ENCODE measurements at places on chromosomes 16 and 17.

GRCh38 chr16:2149630-2150417 is 1.4 kb downstream of the RAB26 start:
- DNase-seq: no peak

DNA sequence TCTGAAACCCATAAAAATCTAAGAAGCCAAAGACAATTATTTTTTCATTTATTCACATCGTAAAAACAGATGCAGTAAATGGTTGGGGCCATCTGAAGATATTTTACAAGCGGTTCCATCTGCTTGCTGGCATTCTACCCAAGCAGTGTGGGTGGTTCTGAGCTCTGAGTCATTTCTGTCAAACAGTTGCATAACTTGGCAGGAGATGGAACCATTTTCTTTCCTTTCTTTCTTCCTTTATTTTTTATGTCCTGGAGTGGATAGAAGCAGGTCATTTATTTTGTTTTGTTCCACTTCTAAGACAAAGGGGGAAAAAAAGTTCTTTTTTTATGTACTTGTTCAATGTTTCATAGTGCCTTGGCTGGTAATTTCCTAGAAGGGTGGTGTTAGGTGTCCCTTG is 1151.9 kb upstream of the GOT2 start:
- DNase-seq: peak; percentile 80

GRCh38 chr17:39600997-39601597 is 6.6 kb downstream of the NEUROD2 start:
- no peak for DNase-seq

GRCh38 chr16:12207939-12208338 is 231.4 kb downstream of the SNX29 start:
- DNase-seq: no peak

DNA sequence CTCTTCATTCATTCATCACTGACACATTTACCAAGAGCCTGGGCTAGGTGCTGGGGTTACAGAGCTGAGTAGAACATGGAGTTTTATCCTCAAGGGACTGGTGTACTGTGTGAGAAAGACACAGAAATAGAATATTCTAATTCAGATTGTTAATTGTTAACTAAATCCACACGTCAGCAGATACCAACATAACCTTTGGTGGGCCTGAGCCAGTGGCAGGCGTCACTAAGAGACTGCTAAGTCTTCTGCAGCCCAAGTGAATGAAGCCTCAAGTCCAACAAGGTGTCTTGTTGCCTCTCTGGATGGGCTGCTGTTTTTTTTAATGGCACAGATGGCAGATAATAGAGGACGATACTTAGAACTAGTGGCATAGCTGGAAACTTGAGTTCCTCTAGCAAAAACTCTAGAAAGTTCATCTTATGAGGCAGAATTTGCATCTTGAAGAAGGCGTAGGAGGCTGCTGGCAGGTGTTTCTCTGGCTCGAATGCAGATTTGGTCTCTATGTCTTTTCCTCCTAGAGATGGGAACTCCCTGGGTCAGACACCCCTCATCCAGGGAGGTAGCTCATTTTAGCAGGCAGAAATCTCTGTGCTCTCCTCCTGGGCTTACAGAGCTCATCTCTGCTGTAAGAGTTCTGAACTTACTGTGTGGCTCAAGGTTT is 179.5 kb downstream of the NTN1 start:
- DNase-seq: no peak

DNA sequence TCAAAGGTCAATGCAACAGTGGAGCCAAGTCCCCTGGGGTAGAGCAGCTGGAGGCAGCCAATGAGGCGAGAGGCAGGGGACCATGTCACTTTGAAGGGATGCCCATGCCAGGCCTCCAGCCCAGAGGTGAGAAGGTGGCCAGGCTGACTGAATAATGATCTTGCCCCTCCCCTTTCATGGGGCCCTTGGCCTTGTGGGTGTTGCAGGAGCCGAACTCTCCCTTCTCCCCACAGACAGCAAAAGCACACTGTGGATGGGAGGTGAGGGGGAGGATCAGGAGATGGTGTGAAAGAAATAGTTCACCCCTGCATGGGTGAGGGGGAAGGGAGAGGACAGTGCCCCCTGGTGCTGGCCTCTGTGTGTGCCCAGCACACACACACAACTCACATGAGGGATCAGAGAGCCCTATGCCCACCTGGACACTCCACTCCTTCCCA is 15.8 kb upstream of the TBX21 start:
- no peak for DNase-seq

DNA sequence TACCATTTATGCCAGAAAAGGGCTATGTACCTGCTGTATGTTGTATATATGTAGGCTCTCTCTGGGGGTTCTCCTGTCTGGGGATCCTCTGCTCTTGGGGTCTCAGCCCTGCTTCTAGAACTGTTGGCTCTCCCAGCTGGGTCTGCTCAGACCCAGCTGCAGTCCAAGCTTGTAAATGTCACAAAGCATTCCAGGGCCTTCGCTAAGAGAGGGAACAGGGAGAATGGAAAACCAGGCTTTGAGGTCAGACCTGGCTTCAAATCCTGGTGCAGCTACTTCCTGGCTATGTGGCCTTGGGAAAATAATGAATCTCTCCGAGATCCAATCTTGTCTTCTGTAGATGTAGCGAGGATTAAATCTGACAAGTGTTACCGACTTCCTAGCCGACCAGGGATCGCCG is 44.0 kb downstream of the NLRP1 start:
- no peak for DNase-seq

DNA sequence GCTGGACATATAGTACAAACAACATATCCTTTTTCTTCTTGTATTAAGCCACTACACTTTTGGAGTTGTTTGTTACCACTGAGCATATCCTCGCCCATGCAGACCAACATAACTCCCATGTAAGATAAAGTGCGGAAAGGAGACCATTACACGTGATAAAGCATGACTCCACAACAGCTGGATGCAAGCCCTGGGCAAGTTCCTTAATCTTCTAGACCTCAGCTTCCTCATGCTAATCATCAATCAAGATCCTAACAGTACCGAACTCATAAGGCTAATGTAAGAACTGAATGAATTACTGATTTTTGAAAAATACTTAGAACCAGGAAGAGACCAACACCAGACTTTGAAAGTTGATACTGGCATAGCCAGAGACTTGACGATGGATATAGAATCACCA is 47.0 kb upstream of the GSG1L start:
- no peak for DNase-seq

- no peak for DNase-seq
Measured at GRCh38 chr17:16649585-16649984, 4.1 kb downstream of the ZNF624 start.

GRCh38 chr17:67571478-67571877 is 146.3 kb upstream of the NOL11 start:
- no peak for DNase-seq

DNA sequence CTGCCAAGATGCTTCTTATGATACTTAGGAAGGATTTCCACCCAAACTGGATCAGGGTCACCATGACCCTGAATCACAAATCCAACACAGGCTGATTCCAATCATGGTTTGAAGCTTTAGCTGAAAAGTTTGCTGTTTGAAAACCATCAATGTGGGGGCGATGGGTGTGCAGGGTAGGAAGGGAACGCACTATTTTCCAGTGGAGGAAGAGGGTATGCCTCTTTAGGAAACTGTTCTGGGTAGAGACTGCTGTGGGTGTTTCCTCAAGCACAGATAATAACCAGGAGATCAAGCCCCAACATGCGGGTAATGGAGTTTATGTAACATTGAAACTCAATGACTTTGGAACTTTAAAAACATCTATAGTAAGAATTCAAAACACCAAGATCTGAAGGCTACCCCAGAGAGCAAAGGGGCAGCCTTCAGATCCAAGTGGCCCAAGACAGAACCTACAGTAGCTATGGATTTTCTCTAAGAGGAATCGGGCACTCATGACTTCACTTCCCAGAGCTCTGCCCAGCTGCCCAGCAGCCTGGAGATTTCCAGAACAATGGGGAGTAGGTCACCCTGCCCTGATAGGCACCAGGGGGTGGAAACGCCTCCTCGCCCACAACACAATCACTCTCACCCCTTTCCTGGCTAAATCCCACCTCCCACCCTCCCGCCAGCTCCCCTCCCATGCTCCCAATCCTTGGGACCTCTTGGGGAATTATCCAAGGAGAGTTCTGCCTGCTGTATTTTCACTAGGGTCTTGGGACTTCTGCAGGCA is 22.8 kb downstream of the TRIM25 start:
- DNase-seq: no peak

- no peak for DNase-seq
Measured at GRCh38 chr17:61456061-61456681, 3.9 kb downstream of the TBX4 start.

DNA sequence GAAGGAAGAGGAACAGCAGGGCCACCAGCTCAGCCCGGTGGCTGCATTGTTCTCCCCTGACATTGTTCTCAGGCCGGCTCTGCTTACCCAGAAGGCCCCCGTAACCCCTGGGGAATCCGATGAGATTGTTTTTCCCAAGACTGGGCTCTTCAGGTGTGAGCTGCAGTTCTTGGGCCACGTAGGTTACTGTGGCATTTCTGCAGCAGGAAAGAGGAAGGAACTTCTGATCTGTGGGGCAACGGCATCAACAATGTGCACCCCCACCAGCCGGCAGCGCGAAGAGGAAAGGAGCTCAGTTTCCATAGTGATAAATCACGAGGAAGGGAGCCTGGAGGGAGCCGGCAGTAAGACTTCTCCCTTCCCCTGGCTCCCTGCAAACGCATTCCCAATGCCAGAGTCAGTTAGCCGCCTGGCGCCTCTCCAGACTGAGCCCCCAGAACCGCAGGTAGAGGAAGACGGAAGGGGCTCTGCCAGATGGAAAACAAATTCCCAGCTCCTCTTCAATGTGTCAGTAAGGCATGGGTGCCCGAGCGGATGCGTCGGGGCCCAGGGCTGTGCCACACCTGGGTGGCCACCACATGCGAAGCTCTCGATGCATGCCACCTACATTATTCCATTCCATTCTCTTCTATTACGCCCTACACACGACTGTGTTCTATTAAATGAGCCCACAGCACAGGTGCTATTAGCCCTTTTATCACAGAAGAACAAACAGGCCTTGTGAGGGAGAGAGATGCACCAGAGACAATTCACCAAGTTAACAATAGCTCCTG is 21.5 kb upstream of the PECAM1 start:
- DNase-seq: no peak

DNA sequence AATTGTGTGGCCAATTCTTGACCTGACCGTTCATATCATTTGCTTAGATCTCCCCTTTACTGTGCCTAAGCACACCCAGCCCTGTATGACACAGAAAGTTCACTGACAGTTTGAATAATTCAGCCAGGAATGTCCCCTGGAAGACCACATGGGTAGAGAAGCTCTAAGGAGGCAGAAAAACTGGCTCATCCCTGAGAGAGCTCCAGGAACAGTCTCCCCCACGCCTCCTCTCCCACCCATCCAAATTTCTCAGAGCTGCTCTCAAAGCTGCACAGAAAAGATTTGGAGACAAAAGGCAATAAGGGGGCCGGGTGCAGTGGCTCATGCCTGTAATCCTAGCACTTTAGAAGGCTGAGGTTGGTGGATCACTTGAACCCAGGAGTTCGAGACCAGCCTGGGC is 11.2 kb downstream of the PRAC1 start:
- DNase-seq: no peak

- DNase-seq: no peak
Measured at GRCh38 chr17:70055000-70055399, 20.0 kb upstream of the KCNJ16 start.

- DNase-seq: peak; percentile 83
Measured at GRCh38 chr16:24748242-24748641, 18.8 kb downstream of the TNRC6A start.

GRCh38 chr17:76171706-76172105 is 30.7 kb upstream of the FOXJ1 start:
- DNase-seq: no peak

DNA sequence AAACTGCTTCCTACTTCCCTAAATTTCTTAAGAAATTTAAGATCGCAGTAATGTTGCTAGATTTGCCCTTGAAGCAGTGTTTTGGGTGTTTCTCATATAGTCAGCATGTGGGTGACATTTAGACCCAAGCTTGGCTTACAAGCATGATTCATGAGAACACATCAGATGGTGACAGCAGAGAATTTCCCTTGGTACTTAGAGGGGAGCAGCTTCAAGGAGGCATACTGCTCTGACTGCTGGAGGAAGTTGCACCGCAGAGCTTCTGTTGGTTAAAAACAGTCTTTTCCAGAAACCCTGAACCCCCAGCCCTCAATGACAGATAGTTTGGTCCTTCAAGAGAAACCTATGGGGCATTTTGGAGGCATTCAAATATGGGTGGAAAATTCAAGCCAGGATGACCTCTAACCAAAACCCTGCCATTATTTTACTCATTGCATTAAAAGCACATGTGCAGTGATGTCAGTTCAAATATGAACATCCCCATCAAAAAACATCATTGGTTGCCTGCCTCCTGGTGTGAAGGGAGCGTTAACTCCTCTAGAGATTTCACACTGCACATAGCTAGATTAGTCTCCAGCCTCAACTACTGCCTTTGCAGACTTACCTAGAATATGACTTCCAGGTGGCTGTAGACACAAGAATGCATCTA is 201.5 kb upstream of the CACNG5 start:
- DNase-seq: peak; percentile 69

GRCh38 chr16:70735141-70735979 is 49.5 kb upstream of the MTSS2 start:
- peak; percentile 57 for DNase-seq

GRCh38 chr17:78822552-78822951 is 18.1 kb downstream of the USP36 start:
- peak; percentile 87 for DNase-seq

GRCh38 chr17:40023590-40024292 is 8.5 kb downstream of the CSF3 start:
- DNase-seq: no peak

DNA sequence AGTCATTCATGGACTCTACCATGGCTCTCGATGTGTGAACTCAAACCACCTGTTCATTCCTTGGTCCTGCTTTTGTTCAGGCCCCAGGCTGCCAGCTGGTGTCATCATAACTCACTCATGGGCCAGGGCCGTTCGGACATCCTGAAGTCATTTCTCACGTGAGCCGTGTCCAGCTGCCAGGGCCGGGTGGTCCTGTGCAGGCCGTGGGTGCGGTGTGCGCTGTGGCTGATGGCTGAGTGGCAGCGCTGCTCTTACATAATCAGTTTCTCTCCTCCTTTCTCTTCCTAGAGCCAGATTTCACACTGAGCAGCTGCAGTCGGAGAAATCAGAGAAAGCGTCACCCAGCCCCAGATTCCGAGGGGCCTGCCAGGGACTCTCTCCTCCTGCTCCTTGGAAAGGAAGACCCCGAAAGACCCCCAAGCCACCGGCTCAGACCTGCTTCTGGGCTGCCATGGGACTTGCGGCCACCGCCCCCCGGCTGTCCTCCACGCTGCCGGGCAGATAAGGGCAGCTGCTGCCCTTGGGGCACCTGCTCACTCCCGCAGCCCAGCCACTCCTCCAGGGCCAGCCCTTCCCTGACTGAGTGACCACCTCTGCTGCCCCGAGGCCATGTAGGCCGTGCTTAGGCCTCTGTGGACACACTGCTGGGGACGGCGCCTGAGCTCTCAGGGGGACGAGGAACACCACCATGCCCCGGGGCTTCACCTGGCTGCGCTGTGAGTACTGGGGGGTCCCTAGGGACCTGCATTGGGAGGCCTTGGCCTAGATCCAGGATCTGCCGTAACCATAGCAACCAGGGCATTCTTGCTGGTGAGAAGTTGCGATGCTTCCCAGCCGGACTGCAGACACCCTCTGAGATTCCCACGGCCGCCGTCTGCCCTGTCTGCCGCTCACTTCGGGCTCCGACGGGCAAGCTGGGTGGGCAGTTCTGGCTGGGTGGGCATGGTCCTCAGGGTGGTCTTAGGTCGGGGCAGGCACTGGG is at the start of gene IL34:
IL34 (plus strand) TSS at position 300 of the 982 bp plus-strand sequence; CDS start at position 689, 389 bp downstream.
- DNase-seq: peak; percentile 61

All from skeletal muscle cell (primary cell).